ENCODE measurements at places on chromosomes 5 and 9.

DNA sequence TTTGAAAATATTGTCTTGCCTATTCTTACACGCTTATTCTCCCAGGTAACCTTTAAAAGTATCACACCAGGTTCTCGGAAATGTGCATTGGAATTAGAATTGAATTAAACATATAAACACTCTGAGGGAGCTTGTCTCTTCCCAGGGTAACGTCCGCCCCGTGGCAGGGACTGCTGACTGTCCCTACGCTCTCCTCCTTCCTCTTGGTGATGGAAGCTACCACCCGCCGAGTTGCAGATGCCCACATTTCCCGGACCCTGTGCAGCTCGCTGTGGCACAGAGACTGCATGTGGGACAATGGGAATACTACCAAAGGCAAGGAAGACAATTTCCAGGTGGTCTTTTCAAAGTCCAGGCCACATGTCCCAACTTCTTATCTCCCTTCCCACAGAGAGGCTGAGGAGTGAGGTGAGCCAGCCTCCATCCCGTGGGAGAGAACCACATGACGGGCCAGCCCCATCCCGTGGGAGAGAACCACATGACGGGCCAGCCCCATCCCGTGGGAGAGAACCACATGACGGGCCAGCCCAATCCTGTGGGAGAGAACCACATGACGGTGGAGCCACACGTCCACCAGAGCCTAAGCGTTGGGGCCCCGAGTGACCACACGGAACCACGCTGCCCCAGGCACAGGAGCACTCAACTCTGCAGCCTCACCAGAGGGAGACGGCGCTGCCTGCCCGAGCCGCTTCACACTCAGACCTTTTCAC is 249.4 kb upstream of the IRX1 start:
- no peak for DNase-seq

GRCh38 chr9:65432051-65432450 is 147.0 kb upstream of the FOXD4L5 start:
- no peak for DNase-seq

DNA sequence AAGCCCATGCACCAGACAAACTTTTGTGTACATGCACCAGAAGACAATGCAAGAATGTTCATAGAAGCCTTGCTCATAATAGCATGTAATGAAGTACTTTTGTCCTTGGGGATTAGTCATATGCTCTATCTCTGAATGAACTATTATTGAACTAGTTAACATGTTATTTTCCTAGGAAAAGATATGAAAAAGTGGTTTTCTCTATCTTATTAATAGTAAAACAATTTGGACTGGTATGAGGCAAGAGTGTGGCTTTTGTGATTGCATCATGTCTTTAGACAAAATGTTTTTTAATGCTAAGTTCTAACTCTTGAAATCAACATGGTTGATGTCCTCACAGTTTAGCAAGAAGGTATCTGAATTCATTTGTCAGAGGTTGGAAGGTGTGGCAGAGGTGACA is 55.7 kb upstream of the SPDL1 start:
- no peak for DNase-seq

GRCh38 chr5:72693546-72694205 is 122.8 kb upstream of the TNPO1 start:
- no peak for DNase-seq

GRCh38 chr5:180825768-180826525 is 23.3 kb upstream of the MGAT1 start:
- DNase-seq = no peak

DNA sequence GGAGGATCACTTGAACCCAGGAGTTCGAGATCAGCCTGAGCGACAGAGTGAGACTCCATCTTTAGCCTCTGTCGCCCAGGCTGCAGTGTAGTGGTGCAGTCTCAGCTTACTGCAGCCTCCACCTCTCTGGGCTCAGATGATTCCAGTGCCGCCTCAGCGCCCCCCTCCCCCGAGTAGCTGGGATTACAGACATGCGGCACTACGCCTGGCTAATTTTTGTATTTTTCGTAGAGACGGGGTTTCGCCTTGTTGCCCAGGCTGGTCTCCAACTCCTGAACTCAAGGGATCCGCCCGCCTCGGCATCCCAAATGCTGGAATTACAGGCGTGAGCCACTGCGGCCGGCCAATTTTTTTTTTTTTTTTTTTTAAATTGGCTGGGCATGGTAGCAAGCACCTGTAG is 2.3 kb upstream of the HSPA9 start:
- DNase-seq = no peak

DNA sequence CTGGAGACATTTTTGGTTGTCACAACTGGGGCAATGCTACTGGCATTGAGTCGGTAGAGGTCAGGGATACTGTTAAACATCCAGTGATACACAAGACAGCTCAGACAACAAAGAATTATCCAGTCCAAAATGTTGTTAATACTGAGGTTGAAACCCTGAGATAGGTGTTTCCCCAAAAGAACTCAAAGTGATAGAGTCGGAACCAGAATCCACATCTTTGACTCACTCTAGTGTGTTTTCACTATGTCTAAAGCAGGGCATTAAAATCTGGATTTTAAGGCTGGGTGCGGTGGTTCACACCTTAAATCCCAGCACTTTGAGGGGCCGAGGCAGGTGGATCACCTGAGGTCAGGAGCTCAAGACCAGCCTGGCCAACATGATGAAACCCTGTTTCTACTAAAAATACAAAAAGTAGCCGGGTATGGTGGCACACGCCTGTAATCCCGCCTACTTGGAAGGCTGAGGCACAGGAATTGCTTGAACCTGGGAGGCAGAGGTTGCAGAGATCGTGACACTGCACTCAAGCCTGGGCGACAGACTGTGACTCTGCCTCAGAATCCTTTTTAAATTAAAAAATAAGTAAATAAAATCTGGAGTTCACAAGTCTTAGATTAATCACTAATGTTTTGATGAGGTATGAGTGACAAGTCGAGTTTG is 17.0 kb downstream of the SLC31A1 start:
- no peak for DNase-seq

- DNase-seq = peak; percentile 63
These were observed 74.1 kb downstream of the FNBP1 start for GRCh38 chr9:129968690-129969485.

DNA sequence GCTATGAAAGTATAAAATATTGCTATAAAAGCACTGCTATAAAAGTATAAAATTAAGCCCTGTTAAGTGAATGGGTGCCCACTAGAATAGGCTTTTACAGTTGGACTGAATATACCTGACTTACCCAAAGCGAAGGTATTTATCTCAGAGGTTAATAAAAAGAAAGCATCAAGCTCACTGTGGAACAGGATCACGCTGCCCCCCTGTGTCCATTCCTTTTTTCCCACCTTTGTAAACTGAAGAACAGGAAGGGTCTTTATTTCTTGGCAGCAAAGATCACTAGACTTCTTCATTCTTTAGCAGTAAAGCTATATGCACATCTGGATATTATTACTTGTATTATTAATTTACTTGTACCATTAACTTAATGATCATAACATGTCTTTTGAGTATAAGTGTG is 22.1 kb upstream of the PLPP6 start:
- DNase-seq = no peak

DNA sequence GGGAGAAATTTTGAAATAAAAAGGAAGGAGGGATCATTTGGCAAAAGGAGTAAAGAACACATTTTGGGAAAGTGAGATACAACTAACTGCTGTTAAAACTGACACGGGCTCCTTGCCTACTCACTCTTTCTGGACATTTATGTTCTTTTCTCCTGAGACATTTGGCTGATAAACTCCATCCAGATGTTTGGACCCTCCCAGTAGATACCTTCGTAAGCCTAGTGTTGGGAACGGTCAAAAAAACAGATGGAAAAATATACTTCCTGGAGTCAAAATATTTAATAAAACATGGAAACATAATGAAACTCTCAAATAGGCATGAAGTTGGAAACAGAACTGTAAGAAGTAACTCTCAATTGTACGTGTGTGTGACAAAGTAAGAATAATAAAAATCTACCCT is 360.1 kb upstream of the RIOK2 start:
- DNase-seq = no peak

All from non-pigmented ciliary epithelial cell (primary cell).